ENCODE measurements at places on chromosomes 12 and 14.

DNA sequence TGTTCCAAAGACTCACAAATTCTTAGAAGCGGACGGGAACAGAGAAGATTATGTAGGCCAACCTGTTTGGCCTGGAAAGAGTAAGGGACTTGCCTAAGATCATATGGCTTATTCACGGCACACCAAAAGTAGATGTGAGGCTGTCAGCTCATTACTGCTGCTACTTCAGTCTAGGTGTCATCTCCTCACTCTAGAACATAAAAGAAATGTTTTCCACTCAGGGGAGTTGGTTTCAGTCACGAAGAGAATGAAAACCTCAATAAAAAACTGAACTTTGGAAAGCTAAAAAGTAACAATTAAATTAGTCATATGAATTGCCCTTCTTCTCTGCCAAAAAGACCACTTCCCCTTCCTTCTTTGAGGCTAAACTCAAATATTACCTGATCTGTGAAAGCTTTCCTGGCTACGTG, 658 bp upstream of the CEP128 start:
- DNase-seq, result no peak

GRCh38 chr12:26821212-26821701, 11.7 kb downstream of the ITPR2 start:
- DNase-seq, result no peak

DNA sequence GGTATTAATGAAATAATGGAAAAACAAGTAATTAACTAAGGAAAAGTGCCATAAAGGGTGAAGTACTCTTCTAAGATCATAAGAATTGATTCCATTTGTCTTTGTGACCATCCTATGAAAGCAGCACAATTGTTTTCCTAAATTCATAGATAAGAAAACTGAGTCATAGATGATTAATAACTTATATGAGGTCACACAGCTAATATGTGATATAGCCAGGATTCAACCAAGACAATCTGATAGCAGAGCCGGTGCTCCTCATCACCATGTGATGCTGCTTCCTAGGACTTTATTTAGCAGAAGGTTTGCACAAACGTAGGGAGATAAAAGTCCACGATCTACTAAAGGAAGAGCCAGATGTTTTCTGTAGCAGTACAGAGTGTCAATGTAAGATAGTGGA, 181.5 kb upstream of the SYT1 start:
- no peak for DNase-seq

- no peak for DNase-seq
These were observed 4.3 kb upstream of the BRMS1L start for GRCh38 chr14:35821564-35822411.

DNA sequence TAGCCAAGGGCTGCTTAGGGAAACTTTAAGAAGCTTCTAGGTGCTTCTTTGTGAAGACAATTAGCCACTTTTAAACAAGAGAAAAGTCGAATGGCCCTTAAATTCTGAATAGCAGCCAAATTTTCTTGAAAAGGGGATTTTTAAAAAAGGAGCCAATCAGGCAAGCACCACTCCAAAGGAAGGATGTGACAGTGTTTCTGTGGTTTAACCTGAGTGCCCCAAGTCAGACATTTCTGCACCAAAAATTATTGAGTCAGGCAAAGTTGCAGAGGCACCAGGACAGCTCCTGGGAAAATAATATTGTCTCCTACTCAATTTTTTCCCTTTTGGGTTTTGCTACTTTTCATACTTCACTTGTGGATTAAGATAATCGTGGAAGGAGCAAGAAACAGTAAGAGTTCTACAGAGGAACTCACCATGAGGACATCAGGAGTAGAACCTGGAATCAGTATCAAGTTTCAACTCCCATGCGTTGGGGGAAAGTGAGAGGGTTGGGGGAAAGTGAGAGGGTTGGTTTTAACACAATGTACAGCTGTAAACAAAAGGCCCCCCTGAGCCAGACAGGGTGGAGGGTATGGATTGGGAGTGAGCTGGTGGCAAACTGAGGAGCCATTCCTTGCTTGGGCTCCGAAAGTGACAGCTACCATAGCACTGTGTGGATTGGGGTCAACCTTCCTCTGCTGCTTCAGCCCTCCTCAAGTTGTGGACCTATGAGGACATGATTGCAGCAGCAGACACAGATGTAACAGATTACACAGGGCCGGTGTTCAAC, 90.8 kb downstream of the SLC38A1 start:
- DNase-seq, result no peak

DNA sequence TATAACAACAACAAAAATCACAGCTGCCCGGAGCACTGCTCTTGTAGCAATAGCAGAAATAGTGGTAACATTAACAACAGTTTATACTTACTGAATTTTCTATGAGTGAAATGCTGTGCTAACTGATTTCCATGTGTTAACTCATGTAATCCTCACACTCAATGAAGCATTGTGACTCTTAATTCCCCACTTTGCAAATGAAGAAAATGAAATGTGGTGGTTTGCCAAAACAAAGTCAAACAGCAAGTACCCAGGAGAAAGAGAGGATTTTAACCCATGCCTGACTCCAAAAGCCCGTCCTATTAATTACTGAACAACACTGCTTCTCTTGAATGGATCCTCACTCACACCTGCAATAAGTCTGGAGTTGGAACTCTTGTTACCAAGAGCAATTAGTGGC, 123.5 kb downstream of the MED13L start:
- DNase-seq, result no peak

DNA sequence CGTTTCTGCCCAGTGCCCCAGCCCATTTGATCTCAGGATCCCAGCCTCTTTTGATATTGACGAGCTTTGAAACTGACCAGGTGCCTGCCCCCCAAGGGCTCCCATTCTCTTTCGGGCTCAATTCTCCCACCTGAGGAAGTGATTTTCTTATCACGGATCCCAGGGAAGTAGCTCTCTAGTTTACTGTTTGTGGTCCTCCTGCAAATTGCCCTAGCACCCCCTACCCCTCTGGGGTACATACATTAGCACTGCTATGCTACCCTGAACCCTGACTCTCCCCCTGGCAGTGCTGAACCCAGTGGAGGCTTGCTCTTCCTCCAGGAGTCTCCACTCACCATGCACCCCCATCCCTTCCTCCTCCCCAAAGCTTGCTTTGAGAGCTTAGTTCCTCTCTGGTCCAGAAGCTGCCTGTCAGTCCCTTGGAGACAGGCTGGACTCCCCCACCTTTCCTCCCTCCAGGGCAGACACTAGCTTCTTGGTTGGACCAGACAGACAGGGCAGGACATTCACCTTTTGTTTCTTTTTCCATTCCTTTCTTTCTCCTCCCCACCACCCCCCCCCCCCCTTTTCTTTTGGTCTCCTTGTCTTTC, 4.4 kb upstream of the TBX3 start:
- DNase-seq, result no peak

DNA sequence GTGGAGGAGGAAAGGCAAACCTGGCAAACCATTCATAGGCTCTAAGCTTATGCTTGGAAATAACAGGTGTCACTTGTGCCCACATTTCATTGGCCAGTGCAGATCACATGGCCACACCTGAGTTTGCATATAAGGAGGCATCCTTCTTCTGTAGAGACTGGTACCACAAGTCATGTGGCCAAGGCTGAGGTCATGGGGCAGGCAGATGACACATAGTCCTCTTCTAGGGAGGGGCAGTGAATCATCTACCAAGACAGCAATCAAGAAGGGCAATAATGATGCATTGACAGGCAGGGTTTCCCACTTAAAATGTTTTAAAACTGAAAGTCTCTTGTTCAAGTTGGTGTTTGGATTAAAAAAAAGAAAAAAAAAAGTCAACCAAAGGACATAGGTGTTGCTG, 77.3 kb downstream of the DAAM1 start:
- DNase-seq, result no peak
